ENCODE measurements at places on chromosomes 1 and 21.

DNA sequence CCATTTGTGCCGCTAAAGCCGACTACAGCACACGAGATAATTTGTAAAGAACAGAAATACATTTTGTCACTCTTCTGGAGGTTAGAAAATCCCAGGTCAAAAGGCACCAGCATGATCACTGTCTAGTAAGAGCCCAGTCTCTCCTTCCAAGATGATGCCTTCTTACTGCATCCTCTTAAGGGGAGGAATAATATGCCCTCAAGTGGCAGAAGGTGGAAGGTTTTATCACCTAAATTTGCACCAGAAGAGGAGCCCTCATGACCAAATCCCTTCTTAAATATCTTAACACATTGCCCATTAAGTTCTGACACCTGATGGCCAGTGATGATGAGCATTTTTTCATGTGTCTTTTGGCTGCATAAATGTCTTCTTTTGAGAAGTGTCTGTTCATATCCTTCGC lies 326.7 kb upstream of the RGS18 start:
- no peak for DNase-seq

DNA sequence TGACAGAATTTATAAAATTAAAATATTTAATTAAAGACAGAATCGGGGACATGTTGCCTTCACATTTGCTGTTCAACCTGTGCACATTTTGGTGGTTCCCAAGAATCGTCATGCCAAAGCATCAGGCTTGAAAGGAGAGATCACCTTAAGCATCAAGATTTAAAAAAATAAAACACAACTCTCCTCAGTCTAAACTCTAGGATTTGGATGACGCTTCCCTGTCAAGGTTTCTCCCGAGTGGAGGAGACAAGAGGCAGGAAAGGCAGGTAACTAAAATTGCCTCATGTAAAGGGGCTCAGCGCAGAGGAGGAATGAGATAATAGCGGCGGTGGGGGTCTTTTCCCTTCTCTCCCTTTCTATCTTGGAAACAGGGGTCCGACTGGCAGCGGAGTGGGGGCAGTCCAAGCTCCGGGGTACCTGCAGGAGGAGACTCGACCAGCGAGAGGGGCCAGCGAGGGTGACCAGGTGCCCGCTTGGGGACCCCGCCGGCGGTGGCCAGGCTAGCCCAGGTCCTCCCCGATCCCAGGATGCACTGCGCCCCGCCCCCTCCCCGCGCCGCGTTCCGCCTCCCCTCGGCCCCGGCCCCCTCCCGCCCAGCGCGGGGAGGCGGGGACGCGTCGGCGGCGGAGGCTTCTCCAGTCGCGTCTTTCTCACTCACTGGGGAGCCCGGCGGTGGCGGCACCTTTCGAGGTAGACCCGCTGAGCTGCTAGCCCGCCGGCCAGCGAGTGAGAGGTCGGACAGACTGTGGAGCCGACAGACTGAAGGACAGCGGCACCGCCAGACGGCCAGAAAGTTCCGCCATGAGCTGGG lies at the start of gene FNBP1L:
FNBP1L (plus strand) TSS at position 638 of the 811 bp plus-strand sequence; CDS start at position 802, 164 bp downstream.
- DNase-seq: peak; percentile 84

DNA sequence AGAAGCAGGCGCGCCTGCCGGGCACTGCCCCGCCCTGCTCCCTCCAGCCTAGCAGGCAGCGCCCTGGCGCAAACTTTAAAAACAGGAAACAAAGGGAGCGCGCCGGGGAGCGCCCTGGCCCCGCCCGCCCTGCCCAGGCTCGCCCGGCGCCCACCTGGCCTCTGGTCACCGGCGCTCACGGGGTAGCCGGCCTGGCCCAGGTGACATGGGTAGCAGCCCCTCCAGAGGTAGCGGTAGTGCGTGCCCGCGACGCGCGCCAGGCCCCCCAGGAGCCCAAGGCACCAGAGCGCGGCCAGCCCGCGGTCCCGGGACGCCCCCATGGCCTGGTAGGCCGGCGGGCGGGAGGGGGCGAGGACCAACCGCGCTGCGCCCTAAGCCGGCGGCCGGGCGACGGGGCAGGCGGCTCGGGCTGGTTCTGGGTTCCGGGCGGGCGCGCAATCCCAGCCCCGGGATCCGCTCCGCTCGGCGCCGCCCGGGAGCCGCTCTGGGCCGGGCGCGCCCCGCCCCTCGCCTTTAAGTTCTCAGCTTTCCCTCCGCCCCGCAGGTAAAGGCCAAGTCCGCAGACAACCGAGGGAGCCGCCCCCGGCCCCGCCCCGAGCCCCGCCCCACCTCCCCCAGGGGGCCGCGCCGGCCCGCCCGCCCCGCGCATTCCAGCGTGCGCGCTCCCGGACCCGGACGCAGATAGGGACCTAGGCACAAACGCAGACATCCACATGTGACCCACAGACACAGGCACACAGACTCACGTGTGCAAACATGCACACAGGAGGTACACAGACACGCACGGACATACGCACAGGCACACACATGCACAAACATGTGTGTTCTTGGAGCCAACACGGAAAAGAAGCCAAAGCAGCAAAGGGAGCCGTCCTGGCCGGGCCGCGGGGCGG lies 76.7 kb downstream of the ARHGEF16 start:
- DNase-seq: no peak

GRCh38 chr1:205480349-205480985 lies 24.0 kb upstream of the CDK18 start:
- DNase-seq: no peak

GRCh38 chr21:45266518-45267389 lies 20.9 kb downstream of the POFUT2 start:
- no peak for DNase-seq

GRCh38 chr1:234642428-234642827 lies 32.5 kb upstream of the IRF2BP2 start:
- DNase-seq: no peak

DNA sequence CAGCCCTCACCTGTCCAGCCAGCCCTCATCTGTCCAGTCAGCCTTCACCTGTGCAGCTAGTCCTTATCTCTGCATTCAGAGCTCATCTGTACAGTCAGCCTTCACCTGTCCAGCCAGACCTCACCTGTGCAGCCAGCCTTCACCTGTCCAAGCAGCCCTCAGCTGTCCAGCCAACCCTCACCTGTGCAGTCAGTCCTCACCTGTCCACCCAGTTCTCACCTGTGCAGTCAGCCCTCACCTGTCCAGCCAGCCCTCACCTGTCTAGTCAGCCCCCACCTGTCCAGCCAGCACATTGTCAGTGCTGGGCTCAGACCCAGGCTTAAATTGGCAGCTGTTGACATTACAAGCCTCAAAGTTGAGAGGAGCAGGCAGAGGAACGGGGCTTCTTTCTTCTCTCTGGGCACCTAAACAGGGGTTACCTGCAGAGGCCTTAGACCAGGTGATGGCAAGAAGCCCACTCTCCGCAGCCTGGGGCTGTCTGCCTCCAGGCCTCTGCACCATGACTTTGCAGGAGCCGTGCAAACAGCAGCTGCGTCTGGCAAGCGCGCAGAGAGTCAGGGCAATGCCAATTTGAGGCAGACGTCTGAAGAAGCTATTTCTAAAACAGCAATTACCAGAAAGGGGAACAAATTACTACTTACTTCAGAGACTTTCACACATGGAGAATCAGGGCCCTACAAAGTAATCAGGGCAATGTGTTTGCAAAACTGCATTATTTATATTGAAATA lies 506.1 kb downstream of the NPHP4 start:
- peak; percentile 25 for DNase-seq

- DNase-seq: no peak
These were observed 87.3 kb upstream of the TLR5 start for GRCh38 chr1:223230161-223230881.

GRCh38 chr1:106780806-106781569 lies 275.5 kb upstream of the PRMT6 start:
- no peak for DNase-seq

DNA sequence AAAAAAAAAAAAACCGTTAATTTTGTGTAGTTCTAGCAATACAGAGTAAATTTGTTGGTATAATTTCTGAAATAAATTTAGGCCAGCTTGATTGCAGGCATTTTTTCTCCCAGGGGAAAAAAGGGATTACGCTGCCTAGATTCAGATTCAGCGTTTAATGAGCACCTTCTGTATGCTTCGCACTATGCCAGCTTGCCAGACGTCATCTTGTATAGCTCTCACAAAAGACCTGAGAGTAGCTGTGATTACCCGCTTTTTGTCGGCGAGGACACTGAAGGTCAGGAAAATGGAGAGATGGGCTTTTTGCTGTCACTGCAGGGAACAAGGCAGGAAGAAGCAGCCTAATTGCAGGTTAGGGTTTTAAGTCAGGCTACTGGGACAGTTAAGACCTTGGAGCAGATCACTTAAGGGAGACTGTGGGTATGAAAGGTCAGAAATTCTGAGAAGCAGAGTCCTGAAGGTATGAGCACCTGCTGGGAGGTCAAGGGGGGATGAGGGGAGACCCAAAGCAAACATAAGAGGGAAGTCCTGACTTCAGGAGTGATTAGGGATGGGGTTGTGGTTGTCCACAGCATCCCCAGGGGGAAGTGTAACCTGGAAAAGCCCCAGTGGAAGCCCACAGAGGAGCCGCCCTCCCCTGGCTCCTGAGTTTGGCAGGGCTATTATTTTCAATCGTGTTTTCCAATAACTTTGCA lies 39.0 kb downstream of the TMCC2 start:
- no peak for DNase-seq

- DNase-seq: no peak
These were observed 24.1 kb downstream of the IFFO2 start for GRCh38 chr1:18932387-18932786.

GRCh38 chr1:118077331-118078045 lies 107.5 kb downstream of the SPAG17 start:
- peak; percentile 52 for DNase-seq

GRCh38 chr1:31196685-31197084 lies 43.0 kb downstream of the NKAIN1 start:
- DNase-seq: no peak

DNA sequence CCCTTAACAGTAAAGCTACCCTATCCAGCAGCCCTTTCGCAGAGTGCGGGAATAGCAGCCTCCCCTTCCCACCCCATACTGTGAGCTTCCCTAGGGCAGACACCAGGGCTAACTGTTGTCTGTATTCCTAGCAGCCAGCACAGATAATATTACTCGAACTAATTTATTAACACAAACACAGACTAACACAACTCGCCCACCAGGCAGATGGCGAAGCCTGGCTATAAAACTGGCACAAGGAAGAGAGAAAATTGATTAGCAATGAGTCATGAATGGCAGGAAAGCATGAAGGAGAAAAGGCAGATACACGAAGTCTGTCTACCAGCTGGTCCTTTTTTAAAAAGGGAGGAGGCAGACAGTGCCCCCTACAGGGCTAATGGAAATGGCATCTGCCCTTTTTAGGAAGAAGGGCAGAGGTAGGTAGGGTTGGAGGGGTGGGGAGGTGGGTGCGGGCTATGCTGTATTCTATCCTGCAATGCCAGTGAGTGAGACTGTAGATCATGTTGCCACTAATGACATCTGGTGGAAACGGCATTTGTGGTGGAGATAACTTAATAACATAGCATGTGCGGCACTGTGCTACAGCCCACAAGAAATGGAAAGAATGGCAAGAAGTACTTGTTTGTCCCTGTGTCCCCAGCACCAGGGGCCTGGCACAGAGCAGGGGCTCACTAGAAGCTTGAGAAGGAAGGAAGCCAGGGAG lies 30.6 kb upstream of the CTPS1 start:
- DNase-seq: peak; percentile 23

DNA sequence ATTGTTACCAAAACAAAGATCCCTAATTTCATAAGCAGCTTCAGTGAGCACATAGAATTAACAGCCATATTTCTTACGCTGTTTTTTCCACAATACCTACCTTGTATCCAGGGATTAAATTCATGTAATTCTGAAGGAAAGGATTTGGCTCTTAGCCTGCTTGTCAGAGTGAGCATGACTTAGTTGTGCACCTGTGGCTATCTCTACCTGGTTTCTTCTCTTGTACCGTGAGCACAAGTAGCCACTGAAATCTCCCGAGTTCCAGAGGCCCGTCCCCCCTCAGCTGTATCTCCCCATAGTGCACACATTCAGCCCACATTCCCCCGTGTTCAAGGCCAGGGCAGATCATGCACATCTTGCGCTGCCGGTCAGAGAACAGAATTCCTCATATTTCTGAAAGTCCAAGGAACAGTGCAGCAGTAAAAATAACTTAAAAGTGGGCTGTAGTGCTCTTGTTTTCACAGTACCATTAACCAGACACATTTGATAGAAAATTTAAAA lies 2.3 kb downstream of the TENT5C start:
- no peak for DNase-seq

DNA sequence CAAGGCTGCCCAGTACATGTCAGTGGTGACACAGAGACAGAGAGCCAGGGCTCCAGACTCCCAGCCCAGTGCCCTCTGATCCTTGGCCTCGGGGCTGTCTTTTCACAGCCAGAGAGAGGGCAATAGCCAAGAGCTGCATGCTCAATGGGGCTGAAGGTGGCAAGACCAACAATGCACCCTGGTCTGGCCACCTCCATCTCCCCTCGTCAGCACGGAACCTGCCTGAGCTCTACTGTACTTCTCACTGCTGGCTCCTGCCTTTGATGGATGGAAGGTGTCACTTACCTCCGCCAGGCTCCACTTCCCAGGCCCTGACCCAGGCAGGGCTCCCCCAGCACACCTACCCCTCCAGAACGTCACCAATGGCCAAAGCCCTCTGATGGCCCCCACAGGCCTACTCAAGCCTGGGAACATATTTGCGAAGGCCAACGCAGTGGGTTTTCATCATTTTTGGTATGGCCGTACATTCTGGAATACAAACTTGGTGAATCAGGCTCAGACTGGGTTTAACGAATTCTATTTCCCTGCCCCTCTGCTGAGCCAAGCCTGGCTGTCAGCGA lies 88.1 kb downstream of the DMRTB1 start:
- DNase-seq: no peak

DNA sequence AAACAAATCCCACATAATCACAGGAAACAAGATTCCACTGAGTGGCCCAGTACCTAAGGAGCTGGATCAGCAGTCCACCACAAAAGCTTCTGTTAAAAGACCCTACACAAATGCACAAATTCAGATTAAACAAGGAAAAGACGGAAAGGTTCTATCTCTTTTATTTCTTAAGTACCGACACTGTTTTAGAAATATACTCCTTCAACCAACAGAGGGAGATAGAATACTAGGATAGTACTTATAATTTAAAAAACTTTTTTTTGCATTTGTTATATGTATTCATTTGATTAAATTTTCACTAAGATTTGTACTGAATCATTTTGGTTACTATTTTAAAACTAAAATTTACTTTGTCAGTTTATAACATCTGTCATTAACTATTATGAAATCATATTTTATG lies 12.5 kb downstream of the CDC7 start:
- no peak for DNase-seq

GRCh38 chr1:17680308-17680707 lies 74.8 kb upstream of the ACTL8 start:
- DNase-seq: no peak

Measured in SHP77 (cell line).